ENCODE measurements at places on chromosomes 1 and 21. TPM values are rescaled to one million over a fixed set of nuclear protein-coding genes. Genes with fewer than 3 reads are reported as not detected.

GRCh38 chr1:151540021-151540981 lies at the start of gene TUFT1:
TUFT1 (plus strand) TSS chr1:151540309; CDS start chr1:151540367, 58 bp downstream.
- H3K27ac ChIP-seq = peak within 1 kb of the TSS; percentile 62
- peak; percentile 93 for DNase-seq
- H3K27me3 ChIP-seq = no peaks in the 10 kb centered on the region
- H3K4me3 ChIP-seq = peak within 1 kb of the TSS; percentile 82
- peaks cover 17% of the 10 kb centered on the region for H3K4me1 ChIP-seq

DNA sequence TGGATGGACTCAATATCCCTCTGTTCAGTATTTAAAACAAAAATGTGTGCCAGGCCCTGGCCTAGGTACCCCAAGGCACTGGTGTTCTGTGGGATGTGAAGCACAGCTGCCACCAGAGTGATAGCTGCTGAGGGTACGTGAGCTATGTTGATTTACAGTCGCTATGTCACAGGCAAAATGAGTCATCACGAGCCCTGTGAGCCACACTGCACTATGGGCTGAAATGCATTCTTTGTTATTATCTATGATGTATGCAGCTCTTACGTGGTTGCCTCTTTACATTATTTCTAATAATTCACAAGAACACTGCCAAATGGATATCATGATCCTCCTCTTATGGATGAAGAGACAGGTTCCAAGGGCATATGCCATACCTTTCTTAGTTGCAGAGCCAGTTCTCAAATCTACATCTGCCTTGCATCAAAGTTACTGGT lies 2.1 kb downstream of the TEX38 start:
- no peak overlapping the region for H3K27ac ChIP-seq
- no peak overlapping the region for H3K4me3 ChIP-seq
- DNase-seq = no peak
- H3K27me3 ChIP-seq = no peaks in the 10 kb centered on the region
- peaks cover 27% of the 10 kb centered on the region for H3K4me1 ChIP-seq

DNA sequence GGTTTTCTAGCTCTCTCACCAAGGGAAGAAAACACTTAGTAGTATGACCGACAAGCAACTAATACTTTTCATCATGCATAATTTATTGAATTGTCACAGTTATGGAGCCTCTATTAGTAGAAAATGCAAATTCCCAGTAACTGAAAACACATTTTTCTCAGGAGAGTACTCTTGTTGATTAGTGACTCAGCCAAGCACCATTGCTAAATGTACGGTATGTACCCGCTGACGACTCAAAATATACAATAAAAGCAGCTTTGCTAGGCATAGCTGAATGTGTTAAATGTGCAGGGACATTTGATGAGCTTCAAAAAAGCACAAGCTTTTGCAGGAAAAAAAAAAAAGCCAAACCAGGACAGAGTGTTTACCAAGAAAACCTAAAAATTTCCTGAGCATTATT lies 63.9 kb downstream of the WDR64 start:
- H3K27me3 ChIP-seq = no peaks in the 10 kb centered on the region
- H3K4me3 ChIP-seq = no peak overlapping the region
- H3K27ac ChIP-seq = no peak overlapping the region
- no peak for DNase-seq
- H3K36me3 ChIP-seq = no peaks in the 10 kb centered on the region

DNA sequence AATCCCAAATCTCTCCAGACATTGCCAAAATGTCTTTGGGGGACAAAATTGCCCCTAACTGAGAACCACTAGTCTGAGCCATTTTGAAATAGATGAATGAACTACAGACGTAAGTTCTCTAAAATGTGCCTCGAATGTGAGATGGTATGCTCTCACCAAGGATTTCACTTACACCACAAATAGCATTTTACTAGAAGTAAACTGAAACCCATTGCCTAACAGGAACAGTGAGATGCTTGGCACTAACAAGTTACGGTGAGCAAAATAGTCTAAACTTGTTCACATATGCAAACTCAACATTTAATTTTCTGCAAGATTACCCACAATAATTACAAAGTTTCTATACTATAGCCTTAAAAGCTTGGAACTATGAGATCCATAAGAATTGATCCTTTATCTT lies 343.6 kb upstream of the ESRRG start:
- H3K4me3 ChIP-seq = no peak overlapping the region
- no peaks in the 10 kb centered on the region for H3K27me3 ChIP-seq
- DNase-seq = no peak
- H3K36me3 ChIP-seq = no peaks in the 10 kb centered on the region
- H3K27ac ChIP-seq = no peak overlapping the region

Gene MIXL1
- not detected for total RNA-seq

DNA sequence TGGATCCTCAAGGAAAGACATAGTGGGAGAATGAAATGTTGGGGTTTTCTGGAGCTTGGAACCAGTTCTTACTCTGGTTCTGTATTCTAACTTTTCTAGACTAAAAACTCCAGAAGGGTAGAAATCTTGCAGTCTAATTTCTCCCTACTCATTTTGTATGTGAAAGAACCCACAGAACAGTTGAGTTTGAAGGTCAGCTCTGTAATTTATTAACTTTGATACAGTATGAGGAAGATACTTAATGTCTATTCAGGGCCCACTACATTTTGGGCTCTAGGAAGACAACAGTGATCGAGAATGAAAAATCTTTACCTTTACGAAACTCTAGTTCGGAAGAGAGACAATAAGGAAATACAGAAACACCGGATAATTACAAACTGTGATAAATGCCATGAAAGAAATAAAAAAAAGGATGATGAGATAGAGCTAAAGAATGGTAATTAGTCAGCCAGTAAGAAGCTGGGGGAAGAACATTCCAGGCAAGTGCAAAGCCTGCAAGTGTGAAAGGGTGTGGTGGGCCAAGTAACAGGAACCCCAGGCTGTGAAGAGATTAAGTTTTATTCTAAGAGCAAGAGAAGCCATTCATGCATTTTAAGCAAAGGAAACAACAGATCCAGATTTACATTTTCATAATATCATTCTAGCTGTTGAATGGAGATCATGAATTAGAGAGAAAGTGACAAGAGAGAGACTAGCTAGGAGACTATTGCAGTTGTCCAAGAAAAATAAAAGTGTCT lies 159.9 kb upstream of the HMCN1 start:
- no peaks in the 10 kb centered on the region for H3K36me3 ChIP-seq
- no peak for DNase-seq
- no peak overlapping the region for H3K4me3 ChIP-seq
- H3K27me3 ChIP-seq = no peaks in the 10 kb centered on the region
- no peak overlapping the region for H3K27ac ChIP-seq
